Stimulated activated CD8-positive, alpha-beta memory T cell treated with anti-CD3 and anti-CD28 coated beads, Interleukin-7, amount 100 ng/mL, for 24 hours (primary cell): ENCODE measurements at places on chromosomes 6 and 20.

DNA sequence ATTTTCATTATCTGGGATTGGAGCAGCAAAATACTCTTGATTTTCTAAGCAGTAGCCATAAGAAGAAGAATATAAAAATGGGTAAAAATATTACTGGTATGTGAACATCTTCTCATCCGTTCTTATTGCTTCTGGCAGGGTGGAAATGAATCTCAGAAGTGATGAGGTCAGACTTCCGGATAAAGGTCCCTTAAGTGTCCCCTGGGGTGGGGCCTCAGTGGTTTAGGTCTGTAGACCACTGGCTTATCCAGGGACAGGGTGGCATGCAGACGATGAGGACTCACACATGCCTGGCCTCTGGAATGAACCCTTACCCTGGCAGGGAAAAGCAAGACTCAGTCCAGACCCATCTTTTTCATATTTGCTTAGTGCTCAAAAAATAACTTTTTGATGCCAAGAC lies 143.3 kb downstream of the UST start:
- no peak for DNase-seq

DNA sequence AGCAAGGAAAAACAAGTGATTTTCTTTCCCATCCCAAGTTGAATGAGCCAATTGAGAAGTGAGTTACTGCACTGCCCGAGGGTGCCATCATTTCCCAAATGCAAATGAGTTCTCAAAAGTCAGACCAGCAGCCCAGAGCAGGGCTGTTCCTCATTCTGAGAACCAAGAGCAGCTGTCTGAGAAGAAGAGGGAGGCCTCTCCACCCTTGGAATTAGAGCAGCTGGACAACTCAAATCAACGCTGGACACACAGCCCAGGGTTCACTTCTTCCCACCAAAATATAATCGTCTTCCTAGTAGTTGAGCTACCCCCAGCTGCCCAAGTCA lies 4.6 kb upstream of the PREX1 start:
- no peak for DNase-seq

DNA sequence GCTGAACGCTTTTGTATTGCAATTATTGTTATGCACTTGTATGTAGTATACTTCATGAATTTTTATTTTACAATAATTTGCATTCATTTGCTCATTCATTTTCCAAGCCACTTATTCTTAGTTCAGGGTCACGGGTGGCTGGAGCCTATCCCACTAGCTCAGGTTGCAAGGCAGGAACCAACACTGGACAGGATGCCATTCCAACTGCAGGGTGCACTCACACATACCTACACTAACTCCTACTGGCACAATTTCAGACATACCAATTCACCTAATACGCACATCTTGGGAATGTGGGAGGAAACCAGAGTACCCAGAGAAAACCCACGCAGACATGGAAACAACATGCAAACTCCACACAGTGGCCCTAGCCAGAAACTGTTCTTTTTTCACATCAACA lies 61.8 kb downstream of the LMBRD1 start:
- no peak for DNase-seq

- DNase-seq = no peak
These were observed 12.6 kb downstream of the ID4 start for GRCh38 chr6:19849755-19850154.

- DNase-seq = no peak
These were observed 45.8 kb downstream of the GINS1 start for GRCh38 chr20:25453035-25453810.

DNA sequence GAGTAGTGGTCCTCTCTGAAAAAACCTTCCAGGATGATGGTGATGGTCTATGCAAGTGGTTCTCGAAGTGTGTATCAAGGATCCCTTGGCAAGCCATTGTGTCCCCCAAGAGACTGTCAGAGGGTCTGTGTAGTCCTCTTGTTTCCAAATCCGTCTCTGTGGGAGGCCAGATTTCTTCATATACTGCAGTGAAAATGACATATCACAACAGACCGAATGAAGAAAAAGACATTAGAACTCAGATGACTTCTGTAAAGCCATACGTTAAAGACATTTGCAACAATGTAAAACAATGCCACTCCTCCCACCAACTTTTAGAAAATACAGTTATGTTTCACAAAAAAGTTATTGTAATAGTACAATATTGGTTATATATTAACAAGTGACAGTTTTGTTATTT lies 27.2 kb upstream of the LAMP5 start:
- DNase-seq = no peak

DNA sequence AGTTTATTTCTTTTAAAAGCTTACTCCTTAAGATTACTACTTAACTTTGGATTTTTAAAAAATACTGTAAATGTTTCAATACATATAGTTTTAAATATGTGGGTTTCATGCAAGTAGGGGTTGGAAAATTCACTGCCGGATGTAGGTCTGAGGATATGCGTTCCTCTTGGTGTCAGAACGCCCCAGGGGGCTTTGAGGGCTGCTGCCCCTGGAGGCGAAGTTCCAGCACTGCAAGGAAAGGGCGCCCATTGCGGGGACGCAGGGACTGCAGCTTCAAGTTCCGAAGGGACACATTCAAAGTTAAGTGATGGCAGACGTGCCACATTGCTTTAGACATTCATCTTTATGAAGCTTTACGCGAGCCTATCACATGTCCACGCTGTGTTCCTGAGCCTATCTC lies 152.9 kb downstream of the SOD2 start:
- no peak for DNase-seq

DNA sequence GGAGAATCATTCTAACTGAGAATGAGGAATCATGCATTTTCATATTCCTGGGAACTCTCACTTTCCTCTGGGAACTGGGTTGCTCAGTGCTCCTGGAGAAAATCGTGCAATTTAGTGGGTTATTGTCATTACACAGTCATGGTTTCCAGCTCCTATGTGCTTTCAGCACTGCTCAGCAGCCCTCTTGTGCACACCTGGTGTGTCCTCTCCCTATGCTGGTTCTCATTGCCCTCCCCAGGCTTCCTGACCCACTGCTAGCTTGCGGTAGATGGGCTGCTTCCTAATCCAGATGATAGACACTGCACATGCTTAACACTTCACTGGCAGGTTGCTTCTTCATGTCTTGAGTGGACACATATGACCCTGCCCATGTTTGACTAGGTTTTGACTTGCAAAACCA lies 39.7 kb downstream of the TMEM200A start:
- DNase-seq = no peak

DNA sequence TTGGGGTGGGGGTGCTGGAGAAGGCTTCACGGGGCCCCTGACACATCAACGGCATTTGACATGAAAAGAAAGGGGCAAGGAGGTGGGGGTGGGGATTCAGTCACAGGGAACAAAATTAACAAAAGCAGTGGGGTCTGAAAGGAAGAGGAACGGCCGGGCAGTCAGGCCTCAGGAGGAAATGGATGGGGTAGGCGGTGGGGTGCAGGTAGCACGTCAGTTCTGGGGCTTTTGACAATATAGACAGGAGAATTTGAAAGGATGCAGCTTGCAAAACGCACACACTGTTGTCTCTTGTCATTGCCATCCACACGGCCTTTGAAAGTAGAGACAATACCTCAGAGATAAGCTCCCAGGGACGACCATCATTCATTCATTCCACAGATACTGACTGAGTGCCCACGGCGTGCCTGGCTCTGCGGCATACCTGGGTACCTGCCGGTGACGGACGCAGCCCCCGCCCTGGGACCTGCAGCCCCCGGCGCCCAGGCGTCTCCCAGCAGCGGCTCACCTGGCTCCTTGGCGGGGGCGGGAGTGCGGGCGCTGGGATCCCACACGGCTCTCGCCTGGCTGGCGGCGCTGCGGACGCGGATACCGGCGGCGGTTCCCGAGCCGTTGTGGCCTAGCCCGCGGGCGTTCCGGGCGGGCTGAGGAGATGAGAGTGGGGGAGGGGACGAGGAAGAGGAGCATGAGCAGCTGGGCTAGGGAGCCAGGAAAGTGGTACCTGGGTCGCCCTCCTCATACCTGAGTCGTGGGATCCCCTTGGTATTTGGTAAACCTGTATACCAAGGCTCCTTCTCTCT lies at the start of gene SLC26A8:
Gene SLC26A8, minus strand, starts transcription at position 646 of the 800 bp plus-strand sequence. CDS start 4,934 bp downstream, outside the sequence.
- DNase-seq = no peak

GRCh38 chr6:168348186-168348585 lies 28.6 kb upstream of the DACT2 start:
- no peak for DNase-seq

DNA sequence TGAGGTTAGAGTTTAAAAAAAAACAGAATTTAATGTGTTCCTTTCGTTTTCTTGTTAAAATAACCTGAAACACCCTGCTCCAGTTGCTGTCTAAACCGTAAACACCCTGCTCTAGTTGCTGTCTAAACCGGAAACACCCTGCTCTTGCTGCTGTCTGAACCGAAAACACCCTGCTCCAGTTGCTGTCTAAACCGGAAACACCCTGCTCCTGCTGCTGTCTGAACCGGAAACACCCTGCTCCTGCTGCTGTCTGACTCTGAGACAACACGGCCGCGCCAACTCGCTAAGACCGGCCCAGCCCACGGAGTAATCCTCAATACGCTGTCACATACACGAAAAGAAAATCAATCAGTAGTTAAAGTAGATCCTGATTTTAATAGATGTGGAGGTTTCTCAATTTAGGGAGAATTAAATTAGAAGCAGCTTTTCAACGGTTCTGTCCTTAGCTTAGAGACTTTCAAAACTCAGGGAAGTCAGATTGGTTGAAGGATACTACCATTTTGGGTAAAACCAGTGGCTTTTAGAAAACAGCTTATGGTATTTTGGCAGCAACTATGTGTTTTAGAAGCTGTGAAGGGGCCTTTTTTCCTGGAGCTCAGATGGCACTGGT lies 98.3 kb downstream of the RAMACL start:
- peak; percentile 45 for DNase-seq

DNA sequence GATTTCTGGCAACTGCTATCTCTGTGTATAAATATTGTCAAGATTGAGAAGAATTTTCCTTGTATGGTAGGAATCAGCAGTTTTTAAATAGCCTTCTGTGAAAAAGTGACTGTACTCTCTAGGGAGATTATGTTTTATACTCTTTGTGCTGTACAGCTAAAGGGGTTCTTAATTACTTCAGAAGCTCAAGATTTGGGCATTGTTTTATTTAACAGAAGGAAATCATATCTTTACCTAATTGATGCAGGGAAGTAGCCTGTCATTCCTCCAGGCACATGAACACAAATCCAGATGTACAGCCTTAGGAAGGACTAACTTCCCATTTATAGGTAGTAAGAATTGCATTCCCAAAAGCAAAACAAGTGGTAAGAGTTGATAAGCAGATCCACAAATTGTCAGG lies 1.3 kb downstream of the CALHM5 start:
- no peak for DNase-seq

DNA sequence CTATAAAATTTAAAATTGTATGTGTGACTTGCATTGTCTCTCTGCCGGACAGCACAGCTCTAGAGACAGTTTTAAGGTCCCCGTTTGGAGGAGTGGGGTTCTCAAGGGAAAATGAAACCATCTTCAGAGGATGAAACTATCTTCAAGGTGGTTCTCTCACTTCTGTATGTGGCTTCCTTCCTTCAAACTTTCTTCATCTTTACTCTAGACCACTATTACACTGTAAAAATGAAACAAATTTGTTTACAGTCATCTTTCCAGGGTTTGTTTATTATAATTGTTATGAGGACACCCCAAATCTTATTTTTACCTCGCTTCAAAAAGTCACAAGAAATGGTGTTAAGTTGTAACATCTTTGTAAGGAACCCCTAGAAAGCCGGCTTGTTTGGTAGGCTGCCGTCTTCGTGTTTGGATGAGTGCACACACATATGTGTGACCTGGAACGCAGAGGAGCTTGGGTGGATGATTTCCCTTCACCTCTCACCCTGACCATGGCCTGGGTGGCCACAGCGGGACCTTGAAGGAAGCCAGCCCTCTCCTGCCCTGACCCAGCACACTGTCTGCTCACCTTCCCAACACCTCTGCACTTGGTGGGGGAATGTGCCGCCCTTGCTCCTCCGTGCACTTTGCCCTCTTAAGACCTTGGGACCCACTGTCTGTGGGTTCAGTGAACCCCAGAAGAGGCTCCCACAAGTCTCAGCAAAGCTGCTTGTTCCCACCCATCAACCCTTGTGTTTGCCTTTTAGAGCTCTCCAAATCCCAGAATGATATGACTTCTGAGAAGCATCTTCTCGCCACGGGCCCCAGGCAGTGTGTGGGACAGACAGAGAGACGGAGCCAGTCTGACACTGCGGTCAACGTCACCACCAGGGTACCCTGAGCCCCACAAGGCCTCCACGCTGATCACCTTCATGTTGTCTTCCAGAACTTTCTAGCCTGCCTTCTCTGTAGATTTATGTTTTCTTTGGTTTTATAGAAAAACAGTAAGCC lies 67.8 kb downstream of the SYTL3 start:
- no peak for DNase-seq

DNA sequence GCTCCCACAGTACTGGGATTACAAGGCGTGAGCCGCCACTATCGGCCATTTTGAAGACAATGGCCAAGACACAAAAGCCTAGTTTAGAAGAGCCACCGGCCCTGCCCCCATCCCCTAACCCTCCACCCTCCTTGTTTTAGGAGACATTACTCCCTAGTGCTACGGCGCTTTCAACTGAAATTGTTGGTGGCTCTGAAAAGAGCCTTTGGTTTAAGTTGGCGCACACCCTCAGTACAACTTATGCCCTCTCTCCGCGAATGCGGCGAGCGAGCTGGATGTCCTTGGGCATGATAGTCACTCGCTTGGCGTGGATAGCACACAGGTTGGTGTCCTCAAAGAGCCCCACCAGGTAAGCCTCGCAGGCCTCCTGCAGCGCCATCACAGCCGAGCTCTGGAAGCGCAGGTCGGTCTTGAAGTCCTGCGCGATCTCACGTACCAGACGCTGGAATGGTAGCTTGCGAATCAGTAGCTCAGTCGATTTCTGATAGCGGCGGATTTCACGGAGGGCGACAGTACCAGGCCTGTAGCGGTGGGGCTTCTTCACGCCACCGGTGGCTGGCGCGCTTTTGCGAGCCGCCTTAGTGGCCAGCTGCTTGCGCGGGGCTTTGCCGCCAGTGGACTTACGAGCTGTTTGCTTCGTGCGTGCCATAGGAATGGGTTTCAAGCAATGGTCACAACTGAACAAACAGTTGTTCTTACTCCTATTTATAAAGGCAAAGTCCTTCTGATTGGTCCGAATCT lies 114.9 kb upstream of the BTN3A2 start:
- peak; percentile 29 for DNase-seq

DNA sequence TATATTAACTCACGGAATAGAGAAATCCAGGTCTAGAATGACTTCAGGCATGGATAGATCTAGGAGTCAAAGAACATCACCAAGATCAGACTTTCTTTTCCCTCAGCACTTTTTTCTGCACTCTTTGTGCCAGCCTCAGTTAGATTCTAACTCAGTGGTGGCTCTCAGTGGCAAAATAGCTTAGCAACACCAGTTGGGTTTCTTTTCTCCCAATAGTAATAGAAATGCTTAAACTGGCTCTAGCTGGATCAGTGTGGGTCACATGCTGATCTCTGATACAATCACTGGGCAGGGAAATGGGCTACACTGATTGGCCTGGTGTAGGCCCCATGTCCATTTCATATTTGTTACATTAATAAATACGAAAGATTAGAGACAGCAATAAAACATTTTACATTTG lies 44.2 kb upstream of the ARFGEF2 start:
- DNase-seq = no peak
